Activated CD8-positive, alpha-beta memory T cell treated with anti-CD3 and anti-CD28 coated beads for 1 hour (primary cell): ENCODE measurements at places on chromosomes 7 and 10.

DNA sequence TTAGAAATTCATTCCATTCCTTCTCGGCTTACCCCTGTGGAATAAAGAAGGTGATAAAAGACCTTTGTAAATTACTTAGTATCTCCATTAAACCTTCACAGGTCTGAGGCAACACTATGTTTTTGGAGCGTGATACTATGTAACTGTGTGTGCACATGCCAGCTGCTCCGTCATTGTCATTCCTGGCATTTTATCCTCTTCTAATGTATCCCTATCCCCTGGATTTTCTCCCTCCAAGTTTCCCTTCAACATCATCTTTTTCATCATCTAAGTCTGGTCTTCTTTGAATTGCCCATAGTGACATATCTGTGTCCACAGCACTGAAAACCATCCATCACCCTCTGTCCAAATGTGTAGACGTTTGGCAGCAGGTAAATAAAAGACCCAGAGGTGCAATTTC lies 125.7 kb downstream of the TEX36 start:
- DNase-seq, result no peak

DNA sequence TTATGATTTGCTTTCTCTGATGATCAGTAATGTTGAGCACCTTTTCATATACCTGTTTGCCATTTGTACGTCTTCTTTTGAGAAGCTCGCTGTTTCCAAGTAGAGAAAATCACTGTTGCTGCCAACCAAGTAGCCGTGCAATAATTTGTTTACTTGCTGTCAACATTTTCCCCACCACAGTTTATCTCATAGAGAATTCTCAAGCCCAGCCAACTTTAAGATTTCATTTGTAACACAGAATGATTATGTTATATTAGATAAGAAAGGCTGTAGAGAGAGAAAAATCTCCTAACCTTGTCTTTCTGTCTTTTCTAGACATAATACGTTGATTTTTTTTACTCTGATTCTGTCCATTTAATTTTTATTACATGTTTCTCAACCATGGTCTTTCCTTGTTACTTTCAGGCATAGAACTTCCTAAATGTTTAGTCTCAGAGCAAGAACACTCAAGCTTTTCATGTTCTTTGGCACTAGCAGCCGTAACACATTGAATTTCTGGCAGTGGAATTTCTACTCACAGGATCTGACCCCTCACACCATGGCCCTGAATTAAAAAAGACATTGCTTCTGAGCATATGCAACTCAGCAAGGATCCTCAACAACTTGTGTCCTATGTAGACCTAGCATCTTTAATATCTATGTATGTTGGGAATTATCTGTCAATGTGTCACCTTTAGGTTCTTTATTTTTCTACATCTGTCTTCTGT lies 23.1 kb downstream of the RPA3 start:
- DNase-seq, result no peak

- DNase-seq, result no peak
Observed at GRCh38 chr7:351681-352480, 61.9 kb downstream of the FOXL3 start.

GRCh38 chr10:132158122-132158741 lies 28.5 kb upstream of the DPYSL4 start:
- DNase-seq, result no peak

DNA sequence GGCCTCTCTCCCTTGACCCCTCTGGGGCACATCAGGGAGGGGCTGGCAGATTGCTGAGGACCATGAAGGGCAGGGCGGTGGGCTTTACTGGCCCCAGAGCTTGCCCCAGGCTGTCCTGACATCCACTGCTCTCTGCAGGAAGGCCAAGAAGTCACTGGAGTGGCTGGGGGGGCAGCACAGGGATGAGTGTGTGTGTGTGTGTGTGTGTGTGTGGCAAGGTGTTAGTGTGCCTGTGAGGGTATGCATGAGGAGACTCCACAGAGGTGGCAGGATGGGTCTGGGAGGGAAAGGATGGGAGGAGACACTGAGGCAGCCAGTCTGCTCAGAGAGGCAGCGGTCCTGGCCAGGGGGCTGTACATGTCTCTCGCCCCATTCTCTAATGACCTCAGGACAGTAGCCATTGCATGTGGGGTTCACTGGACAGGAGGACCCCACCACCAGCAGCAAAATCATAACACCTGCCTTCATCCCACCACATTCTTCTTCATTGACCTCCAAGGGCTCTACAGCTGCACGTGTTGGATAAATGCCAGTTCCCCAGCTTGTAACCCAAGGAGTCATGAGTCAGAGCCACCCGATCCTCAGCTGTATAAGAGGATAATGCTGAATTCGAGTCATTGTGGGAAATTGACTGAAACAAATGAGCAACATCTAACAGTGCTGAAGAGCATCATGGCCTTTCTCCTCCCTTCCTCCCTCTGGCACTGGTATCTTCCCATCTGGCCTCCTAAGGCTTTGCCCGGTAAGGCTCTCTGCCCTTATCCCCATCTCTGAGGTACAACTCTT lies 720.5 kb downstream of the GRID1 start:
- no peak for DNase-seq

DNA sequence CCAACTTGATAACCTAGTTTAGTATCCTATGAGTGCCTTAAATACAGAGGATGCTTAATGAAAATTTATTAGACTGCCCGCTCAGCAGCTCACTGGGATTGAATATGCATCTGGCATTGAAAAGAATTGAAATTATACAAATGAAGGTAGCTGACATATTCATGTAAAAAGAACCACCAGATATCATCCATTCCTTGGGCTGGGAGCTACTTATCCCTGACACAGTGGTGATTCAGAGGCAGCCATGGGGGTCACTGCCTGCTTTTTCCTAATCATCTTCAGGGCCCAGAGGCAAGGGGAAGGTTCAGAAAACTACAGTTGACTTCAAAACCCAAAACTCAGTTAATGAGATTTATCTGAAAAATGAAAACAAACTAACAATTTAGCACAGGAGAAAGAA lies 120.9 kb downstream of the TRIL start:
- no peak for DNase-seq
